Lower leg skin (tissue), 4 donors: ENCODE measurements at places on chromosomes 3 and 15.

DNA sequence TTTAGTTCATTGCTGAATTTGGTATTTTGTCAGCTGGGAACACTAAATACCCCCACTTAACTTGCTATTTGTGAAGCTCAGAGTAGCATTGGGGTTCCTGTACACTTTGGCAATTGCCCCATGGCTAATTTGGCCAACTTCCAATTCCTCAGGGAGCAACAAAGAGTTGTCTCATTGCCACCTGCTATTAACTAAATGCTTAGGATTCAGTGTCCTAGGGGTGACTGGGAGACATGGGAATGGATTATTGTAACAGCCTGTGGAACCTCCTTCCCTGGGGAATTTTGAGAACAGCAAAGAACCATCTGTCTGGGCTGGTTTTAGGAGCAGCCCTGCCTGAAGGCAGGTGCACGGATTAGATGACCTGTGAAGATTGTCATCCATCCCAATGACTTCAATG lies 437.4 kb upstream of the TPRG1 start:
- DNase-seq = no peak

- DNase-seq = peak; percentile 72
Observed at GRCh38 chr15:31307270-31308184, 19.1 kb upstream of the KLF13 start.

GRCh38 chr15:43274136-43274535 lies 7.4 kb upstream of the TGM5 start:
- no peak for DNase-seq

GRCh38 chr3:121111914-121112612 lies 204.1 kb downstream of the STXBP5L start:
- no peak for DNase-seq

DNA sequence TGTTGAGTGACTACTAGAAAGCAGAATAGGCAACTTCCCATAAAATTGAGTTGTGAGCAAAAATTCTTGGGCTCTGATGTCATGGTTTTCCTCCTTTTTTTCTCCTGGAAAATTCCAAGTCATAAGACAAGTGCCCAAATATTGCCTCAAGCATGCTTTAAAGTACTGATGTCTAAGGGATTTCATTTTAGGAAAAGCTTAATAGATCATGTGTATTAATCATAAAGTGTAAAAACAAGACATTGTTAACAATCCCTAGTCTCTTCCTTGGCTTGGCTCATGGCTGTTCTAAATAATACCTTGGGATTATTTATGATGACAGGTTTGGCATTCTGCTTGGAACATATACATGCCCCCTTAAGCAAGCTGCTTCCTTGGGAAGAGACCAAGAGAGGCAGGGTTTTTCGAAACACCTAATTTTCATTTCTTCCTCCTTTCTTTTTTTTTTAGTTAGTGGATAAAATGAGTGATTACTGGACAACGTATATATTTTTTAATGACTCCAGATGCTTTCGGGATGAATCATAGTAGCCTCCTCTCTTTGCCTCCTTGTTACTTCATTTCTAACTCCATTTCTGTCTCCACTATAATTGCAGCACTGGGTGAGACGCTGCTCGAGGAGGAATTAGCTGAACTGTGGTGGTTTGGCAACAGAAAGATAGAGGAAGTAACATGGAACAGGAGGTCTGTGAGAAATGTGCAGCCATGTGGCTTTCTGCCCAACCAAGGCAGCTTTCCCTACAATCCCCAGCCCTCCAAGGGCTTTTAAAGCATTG lies 104.9 kb downstream of the TPRG1 start:
- no peak for DNase-seq

DNA sequence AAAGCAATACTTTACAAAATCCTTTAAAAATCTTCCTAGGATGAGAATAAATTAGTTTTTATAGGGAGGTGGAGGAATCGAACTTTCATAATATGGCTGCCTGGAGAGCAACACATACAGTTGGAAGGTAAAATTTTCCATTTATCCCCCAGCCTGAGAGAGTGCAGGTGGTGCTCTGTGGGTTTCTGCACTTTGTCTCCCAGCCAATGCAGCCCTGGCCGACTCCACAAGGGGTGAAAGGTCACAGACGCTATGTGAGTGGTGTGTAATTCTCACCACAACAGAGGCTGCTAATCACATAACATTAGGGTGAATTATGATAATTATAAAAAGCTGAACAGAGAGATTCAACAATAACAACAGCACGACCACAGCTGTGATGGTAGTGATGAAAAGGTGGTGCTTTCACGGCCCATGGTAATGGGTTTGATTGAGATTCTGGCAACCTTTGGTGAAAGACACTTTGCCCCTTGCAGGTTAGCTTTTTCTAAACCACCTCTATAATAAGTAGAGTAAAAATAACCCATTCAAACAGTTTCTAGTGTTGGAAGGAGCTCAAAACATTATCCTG lies 30.1 kb upstream of the NANOGP8 start:
- no peak for DNase-seq

DNA sequence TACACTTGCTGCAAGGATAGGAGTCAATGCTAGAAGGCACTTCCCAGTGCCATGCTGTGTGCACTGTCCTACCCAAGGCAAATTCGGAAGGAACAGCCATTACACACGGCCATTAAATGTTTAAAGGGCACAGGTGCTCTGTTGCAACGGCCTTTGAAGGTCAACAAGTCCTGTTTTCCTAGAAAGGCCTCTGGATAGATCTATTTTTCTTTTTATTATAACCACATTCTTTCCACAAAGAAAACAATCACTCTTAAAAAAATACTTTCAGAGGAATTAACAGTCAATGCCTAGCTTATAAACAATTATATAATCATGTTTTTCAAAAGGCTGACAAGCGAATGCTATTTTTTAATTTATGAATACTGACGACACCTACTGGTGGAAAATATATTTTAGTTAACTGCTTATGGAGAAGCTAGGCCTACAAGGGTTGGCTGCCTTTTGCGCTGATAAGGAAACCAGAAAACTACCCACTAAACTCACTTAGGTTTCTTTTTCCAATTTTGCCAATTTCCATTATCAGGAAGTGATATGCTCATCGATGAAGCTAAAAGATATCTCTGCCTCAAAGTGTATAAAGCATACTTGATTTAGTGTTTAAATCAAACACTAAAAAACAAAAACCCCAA lies 2.4 kb downstream of the ARHGEF3 start:
- peak; percentile 18 for DNase-seq

GRCh38 chr15:98842973-98843285 lies 164.7 kb downstream of the PGPEP1L start:
- DNase-seq = no peak

GRCh38 chr15:101013201-101013550 lies 94.0 kb downstream of the LRRK1 start:
- peak; percentile 72 for DNase-seq

DNA sequence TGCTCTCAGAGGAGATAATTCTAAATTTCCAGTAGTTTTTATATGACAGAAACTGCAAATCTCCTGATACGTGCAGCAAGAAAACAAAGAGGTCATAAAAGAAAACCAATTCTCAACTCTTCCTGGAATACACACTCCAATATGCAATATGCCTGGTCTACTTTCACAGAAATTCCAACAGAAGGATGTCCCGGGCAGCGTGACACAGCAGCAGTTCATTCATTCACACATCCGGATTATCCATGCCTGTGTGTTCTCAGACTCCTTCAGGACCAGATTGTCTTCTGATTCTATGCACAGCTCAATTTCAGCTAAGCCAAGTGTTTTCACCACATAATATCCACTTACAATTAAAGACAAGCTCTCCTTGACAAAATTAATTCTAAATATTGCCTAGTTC lies 64.3 kb downstream of the FBN1 start:
- DNase-seq = no peak

DNA sequence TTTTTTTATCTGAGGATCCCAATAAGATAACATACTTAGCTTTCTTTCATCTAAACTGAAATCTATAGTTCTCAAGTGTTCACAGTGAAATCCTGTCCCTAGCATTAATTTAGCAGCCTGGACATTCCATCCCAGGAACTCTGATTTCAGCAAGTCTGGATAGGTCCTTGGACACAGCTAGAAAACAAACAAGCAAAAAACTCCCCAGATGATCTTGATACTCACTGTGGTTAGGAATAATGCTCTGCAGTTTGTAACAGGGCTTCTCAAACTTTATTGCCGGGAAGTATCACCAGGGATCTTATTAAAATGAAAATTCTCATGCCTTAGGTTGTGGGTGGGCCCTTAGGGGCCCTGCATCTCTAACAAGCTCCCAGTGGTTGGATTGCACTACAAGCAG lies 24.3 kb downstream of the THBS1 start:
- no peak for DNase-seq

DNA sequence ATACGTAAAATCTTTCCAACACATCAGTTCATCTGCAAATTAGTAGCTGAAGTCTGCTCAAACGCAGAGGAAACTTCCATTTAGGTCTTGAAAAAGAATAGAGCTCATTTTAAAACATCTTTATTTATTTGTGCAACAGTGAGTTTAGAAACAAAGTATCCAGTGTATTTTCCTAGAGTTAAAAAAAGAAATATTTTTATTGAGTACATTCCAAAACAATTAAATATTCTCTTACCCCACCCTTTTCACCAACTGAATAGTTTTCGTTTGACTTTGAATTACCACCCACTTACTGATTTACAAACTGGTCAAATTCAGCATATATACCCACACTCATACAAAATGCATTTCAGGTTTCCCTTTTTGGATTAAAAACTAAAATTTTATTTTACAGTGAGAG lies 104.7 kb downstream of the ZBTB20 start:
- no peak for DNase-seq

GRCh38 chr3:52819936-52820335 lies 10.5 kb downstream of the ITIH4 start:
- no peak for DNase-seq

GRCh38 chr3:178382449-178383061 lies 153.7 kb upstream of the KCNMB2 start:
- DNase-seq = no peak

DNA sequence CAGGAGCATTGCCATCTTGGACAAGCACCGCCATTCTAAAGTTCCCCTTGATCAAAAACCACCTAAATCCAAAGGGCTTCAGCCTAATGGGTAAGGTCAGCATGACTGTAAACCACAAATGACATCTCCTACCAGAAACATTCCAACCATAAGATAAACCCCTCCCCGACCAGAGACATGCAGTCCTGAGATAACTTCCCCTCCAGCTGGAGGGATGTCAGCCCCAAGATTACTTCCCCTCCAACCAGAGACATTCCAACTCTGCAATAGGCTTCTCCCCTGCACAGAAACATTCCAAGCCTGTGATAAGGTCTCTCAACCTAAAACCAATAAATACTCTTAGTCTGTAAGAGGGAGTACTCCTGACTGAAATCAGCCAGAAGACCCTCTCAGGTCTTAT lies 62.7 kb upstream of the DNAJC19 start:
- DNase-seq = no peak
